Urinary bladder (tissue), 4 donors: ENCODE measurements at places on chromosomes 7 and 10. TPM values are rescaled to one million over a fixed set of nuclear protein-coding genes. Genes with fewer than 3 reads are reported as not detected.

Gene SPAM1
- not detected for total RNA-seq

Gene AOAH
- total RNA-seq = 7.1 TPM

Gene EIF3B
- total RNA-seq = 85.8 TPM

Gene EPDR1
- 12.3 TPM for total RNA-seq

Gene CABCOCO1
- 2.0 TPM for total RNA-seq

Gene PRPF18
- total RNA-seq = 44.4 TPM

Gene ANKMY2
- total RNA-seq = 53.1 TPM

Gene H2BK1
- not detected for total RNA-seq

Gene VIPR2
- 2.0 TPM for total RNA-seq

Gene TMEM225B
- total RNA-seq = 1.1 TPM

Gene MINDY4
- 12.8 TPM for total RNA-seq

Gene WEE2
- total RNA-seq = 0.42 TPM

Gene C7orf33
- total RNA-seq = not detected

Gene LIPJ
- 0.26 TPM for total RNA-seq

Gene PDE1C
- total RNA-seq = 20.4 TPM

Gene TSPAN15
- total RNA-seq = 38.0 TPM

Gene LIPK
- not detected for total RNA-seq

Gene SLC29A4
- 2.7 TPM for total RNA-seq

Gene NAT16
- total RNA-seq = not detected

Gene INTS15
- total RNA-seq = 11.6 TPM

Gene PNLIP
- total RNA-seq = not detected

Gene CYP3A4
- not detected for total RNA-seq

Gene ATG9B
- total RNA-seq = not detected

Gene EPHB6
- 10.8 TPM for total RNA-seq

Gene PHYHIPL
- total RNA-seq = 0.85 TPM

Gene VENTX
- total RNA-seq = not detected

Gene HNRNPF
- total RNA-seq = 119 TPM

Gene C10orf62
- not detected for total RNA-seq

Gene WDR86
- total RNA-seq = 6.8 TPM

Gene OAT
- total RNA-seq = 183 TPM

Gene MYL10
- 0.63 TPM for total RNA-seq

Gene CCDC146
- 25.7 TPM for total RNA-seq

Gene TMEM176A
- 20.8 TPM for total RNA-seq

Gene NPFFR1
- total RNA-seq = 0.05 TPM

Gene HTR7
- total RNA-seq = 2.2 TPM

Gene BMPER
- total RNA-seq = 18.9 TPM
